Muscle of leg (tissue), 16 donors: ENCODE measurements at places on chromosomes 7 and 10. TPM values are rescaled to one million over a fixed set of nuclear protein-coding genes. Genes with fewer than 3 reads are reported as not detected.
A peak's percentile ranks its signal among the peaks of the same experiment; 100 is the strongest.

Gene IRF5
- 2.7 TPM for total RNA-seq

Gene PRPS1L1
- not detected for total RNA-seq

- H3K27ac ChIP-seq, result no peak overlapping the region
- no peaks in the 10 kb centered on the region for H3K27me3 ChIP-seq
- no peak overlapping the region for H3K4me3 ChIP-seq
- H3K4me1 ChIP-seq, result no peaks in the 10 kb centered on the region
- peak; percentile 42 for DNase-seq
Measured at GRCh38 chr10:6929148-6929830, 349.2 kb upstream of the PRKCQ start.

Gene VIM
- 2,331 TPM for total RNA-seq

- peaks cover 16% of the 10 kb centered on the region for H3K4me1 ChIP-seq
- peaks cover 5% of the 10 kb centered on the region for H3K27me3 ChIP-seq
- DNase-seq, result peak; percentile 90
- H3K36me3 ChIP-seq, result no peaks in the 10 kb centered on the region
Measured at GRCh38 chr7:28411876-28412662, at the start of gene CREB5. Gene CREB5 (plus strand): TSS chr7:28412518. CDS start chr7:28412915, 397 bp downstream.

- no peaks in the 10 kb centered on the region for H3K4me1 ChIP-seq
- no peak overlapping the region for H3K4me3 ChIP-seq
- H3K36me3 ChIP-seq, result no peaks in the 10 kb centered on the region
- H3K27ac ChIP-seq, result no peak overlapping the region
- peaks cover 8% of the 10 kb centered on the region for H3K27me3 ChIP-seq
Measured at GRCh38 chr10:69974551-69975155, 78.0 kb upstream of the MACROH2A2 start.

Gene CHST3
- 12.3 TPM for total RNA-seq

GRCh38 chr10:3069876-3070275 is 2.5 kb downstream of the PFKP start:
- peaks cover 5% of the 10 kb centered on the region for H3K36me3 ChIP-seq
- DNase-seq, result no peak
- H3K4me1 ChIP-seq, result peaks cover 19% of the 10 kb centered on the region

Gene FAM25A
- total RNA-seq, result not detected

DNA sequence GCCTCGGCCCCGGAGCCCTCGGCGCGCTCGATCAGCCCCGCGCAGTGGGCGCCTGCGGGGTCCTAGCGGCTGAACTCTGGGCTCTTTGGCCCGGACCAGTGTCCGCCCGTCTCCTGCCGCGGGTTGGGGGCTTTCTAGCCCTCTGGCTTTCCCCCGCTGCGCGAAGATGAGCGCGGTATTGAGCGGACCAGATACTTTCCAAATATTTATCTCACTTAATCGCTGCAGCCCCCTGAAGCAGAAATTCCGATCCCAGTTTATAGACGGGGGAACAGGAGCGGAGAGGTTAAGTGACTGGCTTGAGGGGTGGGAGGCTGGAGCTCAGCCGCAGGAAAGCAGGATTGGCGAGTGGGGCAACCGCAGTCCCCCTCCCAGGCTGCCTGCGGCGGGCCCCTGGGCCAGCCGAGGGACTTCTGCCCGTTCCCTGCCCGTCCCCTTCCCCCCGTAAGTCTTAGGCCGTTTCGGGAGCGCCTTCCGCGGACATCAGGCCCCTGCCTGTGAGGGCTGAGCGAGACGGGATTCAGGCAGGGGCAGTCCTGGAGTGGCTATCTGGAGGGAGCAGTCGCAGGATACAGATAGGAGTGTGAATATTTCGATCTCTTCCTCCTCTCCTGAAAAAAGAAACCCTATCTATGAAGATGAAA is 565 bp downstream of the STRIP2 start:
- peaks cover 15% of the 10 kb centered on the region for H3K27me3 ChIP-seq
- peak; percentile 15 for DNase-seq
- H3K4me3 ChIP-seq, result peak overlapping the region; percentile 79
- H3K36me3 ChIP-seq, result no peaks in the 10 kb centered on the region

DNA sequence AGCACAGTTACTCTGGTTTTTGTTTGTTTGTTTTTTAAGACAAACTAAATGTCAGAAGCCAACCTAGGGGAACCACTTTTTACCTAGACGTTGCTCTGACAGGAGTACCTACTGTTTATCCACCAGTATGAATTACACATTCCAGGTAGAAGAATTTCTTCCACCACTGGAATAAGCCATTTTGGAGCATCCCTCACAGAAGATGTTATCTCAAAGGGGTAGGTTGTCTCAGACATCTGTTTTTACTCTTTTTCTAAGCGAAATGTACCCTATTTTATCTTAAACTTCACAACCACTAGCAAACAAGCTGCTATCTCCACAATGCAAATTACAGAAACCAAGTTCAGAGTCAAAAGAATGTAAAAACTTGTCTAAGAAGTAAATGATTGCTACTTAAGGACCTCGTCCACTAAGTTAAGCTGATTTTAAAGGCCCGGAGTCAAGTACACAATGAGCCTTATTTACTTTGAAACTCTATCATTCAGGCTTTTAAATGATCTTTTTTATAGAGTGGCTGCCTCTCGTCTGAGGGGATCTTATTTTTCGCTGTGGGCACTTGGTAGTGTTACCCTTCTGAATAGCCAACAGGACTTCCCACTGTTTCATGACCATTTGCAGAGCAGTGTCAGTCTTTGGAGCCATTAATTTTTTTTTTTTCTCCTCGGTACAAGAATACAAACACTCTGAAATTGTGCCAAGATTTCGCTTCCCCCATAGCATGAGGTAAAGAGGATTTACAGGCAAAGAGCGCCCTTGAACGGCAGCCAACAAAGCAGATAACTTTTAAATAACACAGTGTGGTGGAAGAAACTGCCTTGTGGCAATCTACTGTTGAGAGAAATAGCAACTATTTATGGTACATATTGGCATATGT is 15.7 kb upstream of the ARMC3 start:
- H3K4me1 ChIP-seq, result peaks cover 2% of the 10 kb centered on the region
- H3K36me3 ChIP-seq, result no peaks in the 10 kb centered on the region

- DNase-seq, result peak; percentile 14
- H3K36me3 ChIP-seq, result peaks cover 5% of the 10 kb centered on the region
- H3K4me3 ChIP-seq, result no peak overlapping the region
Measured at GRCh38 chr10:92891885-92892690, 43.8 kb downstream of the EXOC6 start.

Gene PCLO
- 0.27 TPM for total RNA-seq

- no peaks in the 10 kb centered on the region for H3K4me1 ChIP-seq
- no peak overlapping the region for H3K27ac ChIP-seq
- H3K27me3 ChIP-seq, result no peaks in the 10 kb centered on the region
- peak; percentile 82 for DNase-seq
Measured at GRCh38 chr10:127698886-127699285, 38.1 kb upstream of the FOXI2 start.

Gene SORBS1
- total RNA-seq, result 50.4 TPM

- H3K27ac ChIP-seq, result peak overlapping the region; percentile 90
- peak; percentile 77 for DNase-seq
- no peak overlapping the region for H3K4me3 ChIP-seq
- H3K4me1 ChIP-seq, result peaks cover 14% of the 10 kb centered on the region
- no peaks in the 10 kb centered on the region for H3K36me3 ChIP-seq
Measured at GRCh38 chr10:4240608-4241197, 455.7 kb upstream of the KLF6 start.

GRCh38 chr7:85175217-85175616 is 11.6 kb downstream of the SEMA3D start:
- no peak overlapping the region for H3K4me3 ChIP-seq
- no peaks in the 10 kb centered on the region for H3K27me3 ChIP-seq
- H3K4me1 ChIP-seq, result no peaks in the 10 kb centered on the region
- no peak overlapping the region for H3K27ac ChIP-seq
- DNase-seq, result peak; percentile 53
- H3K36me3 ChIP-seq, result peaks cover 4% of the 10 kb centered on the region

DNA sequence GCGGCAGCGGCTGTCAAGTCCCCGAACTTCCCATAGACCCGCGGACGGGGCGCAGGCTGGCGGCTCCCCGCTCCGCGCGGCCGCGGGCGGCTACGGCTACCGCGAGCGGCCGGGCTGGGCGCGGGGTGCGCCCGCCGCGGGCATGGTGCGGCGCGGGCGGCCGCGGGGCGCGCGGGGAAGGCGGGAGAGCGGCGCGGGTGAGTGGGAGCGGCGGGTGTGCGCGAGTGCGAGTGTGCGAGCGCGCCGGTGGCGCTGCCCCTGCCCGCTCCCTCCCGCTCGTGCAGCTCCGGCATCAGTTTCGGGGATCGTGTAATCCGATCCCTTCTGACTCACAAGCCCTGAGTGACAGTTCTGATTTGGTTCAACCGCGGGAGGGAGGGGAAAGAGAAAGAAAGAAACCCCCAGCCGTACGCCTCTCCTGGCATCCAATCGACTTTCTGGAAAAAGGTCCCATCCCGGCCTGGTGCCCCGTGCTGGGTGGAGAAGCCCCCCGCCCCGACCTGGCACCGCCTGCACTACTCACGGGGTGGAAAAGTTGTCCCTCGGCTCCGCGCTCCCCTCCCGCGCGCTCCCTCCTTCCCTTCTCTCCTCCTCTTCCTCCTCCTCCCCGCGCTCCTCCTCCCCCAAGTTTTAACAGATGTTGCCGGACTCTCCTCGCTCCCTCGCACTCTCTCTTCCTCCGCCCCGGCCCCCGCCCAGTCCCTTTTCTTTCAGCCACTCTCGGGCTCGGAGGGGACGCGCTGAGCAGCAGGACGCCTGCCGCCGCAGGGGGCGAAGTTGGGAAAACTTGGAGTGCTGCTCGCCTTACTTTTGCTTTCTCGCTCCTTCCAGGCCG is at the start of gene GLI3:
TSS of gene GLI3 (minus strand) at position 234 of the 835 bp plus-strand sequence. CDS start 13,956 bp downstream, outside the sequence.
- H3K4me1 ChIP-seq, result peaks cover 26% of the 10 kb centered on the region
- H3K27ac ChIP-seq, result peak within 1 kb of the TSS; percentile 99
- H3K27me3 ChIP-seq, result no peaks in the 10 kb centered on the region
- H3K4me3 ChIP-seq, result peak within 1 kb of the TSS; percentile 89
